ENCODE measurements at places on chromosomes 12 and 14. TPM values are rescaled to one million over a fixed set of nuclear protein-coding genes. Genes with fewer than 3 reads are reported as not detected.

The DDN gene
- total RNA-seq, result 0.13 TPM

The KLHL33 gene
- 0.08 TPM for total RNA-seq

The TMEM132D gene
- total RNA-seq, result 7.1 TPM

The NDRG2 gene
- total RNA-seq, result 5.2 TPM

DNA sequence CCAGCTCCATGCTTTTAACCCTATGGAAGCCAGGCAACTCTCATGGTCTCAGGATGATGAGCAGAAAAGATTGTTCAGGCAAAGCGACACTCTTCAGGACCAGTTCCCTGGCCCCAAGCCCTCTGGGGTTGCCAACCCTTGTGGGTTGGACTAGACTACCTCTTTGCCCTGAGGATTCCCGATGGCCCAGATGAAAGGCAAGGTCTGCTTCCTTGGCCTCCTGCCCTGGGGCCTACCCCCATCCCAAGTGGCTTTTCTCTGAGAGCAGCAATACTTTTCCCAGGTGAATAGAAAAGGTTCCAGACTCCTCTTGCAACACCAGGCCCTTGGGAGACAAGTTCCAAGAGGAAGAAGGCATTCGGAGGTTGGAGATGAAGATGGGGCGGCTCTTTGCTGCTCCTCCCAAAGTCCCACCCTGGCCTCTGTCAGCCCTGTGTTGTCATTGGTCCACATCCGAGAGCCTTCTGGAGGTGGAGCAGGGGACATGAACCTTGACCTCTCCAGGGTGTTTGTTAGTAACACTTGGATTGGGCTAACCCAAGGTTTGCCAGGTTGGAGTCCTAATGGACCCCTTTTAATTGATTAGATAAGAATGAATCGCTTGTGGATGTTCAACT is 131.1 kb downstream of the GCH1 start:
- no peak for DNase-seq

GRCh38 chr12:132239392-132239791 is 90.0 kb downstream of the GALNT9 start:
- DNase-seq, result no peak

- no peak for DNase-seq
Observed at GRCh38 chr14:82897469-82898308, 1364.0 kb upstream of the SEL1L start.

The AQP6 gene
- not detected for total RNA-seq

The SYT10 gene
- not detected for total RNA-seq

The KRT80 gene
- total RNA-seq, result 19.4 TPM

DNA sequence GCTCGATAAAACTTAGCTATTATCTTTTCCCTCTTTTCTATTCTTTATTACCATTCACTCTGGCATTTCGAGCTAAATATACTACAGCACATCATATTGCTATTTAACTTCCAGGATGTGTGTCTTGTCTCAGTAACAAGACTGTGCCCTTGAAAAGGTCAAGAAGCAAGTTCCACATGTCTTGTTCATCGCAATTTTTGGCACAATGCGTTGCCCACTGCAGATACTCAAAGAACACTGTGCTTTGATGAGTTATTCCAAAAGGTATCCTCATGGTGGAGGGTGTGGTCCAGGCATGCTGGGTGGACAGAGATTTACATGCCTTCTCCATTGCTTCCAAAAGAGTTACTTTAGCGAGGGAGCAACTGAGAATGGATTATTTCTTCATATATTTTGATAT is 6.6 kb downstream of the E2F7 start:
- no peak for DNase-seq

The SMAGP gene
- 15.7 TPM for total RNA-seq
